ENCODE measurements at places on chromosomes 2 and 18.

- DNase-seq: no peak
Observed at GRCh38 chr18:2417861-2418610, 153.3 kb downstream of the METTL4 start.

DNA sequence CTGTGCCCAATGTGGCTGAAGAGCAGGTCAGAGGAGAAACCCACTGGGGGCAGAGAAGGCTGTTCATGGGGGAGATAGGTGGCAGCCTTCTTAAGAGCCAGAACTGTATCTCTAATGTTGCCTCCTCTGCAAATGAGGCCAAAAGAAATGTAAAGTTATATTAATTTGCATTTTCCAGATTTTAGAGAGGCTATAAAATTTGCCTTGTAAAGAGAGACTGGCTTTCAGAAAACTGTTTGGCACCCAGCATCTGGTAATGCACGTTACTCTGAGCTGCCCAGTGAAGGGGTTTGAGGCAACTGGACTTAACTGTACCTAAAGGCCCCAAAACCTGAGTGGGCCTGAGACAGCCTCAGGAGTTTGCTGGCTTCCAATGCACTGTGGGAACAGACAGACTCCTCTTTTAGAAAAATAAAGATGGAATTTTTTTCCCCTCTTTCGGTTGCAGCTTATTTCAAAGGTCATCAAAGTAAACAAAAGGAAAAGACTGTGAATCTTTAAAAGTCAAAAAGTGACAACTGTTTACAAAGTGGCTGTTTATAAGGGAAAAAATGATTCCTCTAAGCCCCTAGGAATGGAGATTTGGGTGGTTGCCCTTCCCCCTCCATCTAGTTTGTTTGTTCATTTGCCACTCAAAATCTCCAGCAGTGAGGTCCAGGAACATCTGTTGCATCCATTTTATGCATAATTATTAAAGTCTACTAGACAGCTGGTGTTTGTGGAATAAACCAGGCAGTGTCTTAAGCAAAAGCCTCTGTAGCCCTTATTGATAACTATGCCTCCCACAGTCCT is 132.2 kb upstream of the ZFP36L2 start:
- no peak for DNase-seq

GRCh38 chr18:70121842-70122241 is 83.6 kb downstream of the RTTN start:
- no peak for DNase-seq

DNA sequence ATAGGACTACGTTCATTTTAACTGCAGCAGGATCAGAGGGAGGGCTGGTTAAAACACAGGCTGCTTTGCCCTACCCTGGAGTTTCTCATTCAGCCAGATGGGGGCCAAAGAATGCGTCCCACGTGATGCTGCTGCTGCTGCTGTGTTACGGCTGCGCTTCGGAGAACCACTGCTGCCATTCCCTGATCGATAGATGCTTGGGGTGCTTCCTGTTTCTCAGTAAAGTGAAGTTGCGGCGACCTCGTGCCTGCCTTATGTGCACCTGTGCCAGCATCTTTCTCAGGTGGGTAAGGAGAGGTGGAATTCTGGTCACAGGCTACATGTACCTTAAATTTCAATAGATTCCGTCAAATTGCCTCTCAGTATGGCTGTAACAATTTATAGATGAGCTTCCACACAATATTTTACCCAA is 24.7 kb upstream of the TOGARAM2 start:
- DNase-seq: no peak

GRCh38 chr18:75211626-75211952 is 992 bp downstream of the TSHZ1 start:
- no peak for DNase-seq
